ENCODE measurements at places on chromosomes 4 and X.

- DNase-seq: peak; percentile 89
Measured at GRCh38 chr4:7771541-7772507, 167.8 kb downstream of the AFAP1 start.

- DNase-seq: no peak
Measured at GRCh38 chr4:169124661-169125060, 114.6 kb upstream of the CBR4 start.

- no peak for DNase-seq
Measured at GRCh38 chr4:179116011-179116410, 1673.8 kb upstream of the AGA start.

- no peak for DNase-seq
Measured at GRCh38 chr4:114108869-114109268, 129.4 kb upstream of the ARSJ start.

DNA sequence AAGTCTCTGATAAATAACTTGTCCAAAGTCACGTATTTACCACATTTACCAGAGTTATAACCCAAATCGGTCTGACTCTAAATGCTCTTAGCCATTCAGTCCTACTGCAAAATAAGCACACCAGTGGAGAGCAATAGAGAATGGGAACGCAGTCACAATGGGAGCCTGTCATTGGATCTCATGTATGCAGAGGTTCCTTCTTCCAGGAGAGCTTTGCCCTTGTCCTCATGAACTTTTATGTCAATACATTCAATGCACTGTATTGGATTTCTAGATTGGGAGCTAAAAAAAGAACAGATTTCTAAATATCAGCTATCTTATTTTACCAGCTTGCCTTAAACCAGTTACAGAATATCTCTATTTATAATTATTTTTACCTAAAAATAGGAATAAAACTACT lies 149.1 kb upstream of the CXXC4 start:
- DNase-seq: no peak

GRCh38 chr4:180203349-180203748 lies 2039.9 kb upstream of the TENM3 start:
- DNase-seq: no peak

DNA sequence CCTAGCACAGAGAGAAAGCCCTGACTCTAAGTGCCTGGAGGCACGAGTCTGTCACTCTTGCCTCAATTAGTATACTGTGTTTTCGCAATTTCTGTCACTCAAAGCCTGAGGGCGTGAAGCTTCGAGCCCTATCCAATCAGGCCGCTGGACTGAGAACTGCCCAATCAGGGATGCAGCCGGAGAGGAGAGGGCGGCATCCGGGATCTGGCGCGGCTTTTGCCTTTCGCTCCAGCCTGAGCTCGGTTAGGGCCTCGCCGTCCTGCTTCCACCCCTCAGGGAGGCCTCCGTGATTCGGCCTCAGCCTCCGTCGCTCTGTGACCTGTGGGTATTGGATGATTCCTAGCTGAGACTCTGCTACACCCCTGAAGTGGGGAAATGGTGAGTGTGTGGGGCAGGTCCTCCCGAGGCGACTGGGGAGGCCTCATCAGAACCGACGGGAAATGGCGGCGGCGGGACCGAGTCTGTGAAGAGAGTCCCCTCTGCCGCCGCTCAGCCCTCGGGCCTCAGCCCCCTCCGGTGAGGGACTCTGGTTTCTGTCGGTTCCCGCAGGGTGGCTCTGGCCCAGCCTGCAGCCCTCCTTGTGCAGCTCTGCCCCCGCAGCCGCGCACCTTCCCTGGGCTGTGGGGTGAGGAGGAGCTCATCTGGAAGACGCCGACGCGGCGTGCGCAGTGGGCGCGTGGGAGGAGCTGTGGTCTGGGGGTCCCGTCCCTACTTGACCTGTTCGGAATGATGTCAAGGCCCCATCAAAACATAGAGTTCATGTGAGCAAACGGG lies 48.5 kb downstream of the ZNF141 start:
- no peak for DNase-seq

DNA sequence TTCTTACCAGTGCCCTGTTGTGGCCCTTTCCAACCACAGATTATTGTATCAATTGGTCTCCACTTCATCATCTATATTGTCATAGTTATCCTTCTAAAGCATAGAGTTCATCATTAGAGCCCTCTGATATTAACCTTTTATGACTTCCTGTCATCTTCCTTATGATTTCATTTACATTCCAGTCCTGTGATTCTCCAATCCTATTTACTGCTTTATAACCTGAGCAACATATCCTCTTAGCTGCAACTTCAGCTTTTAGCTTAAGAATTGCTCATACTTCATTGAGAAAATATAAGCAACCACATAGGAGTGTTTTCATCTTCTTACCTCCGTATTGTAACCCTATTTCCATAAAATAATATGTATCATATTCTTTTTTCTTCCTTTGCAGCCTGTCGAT lies 252.6 kb upstream of the CENPE start:
- DNase-seq: no peak

DNA sequence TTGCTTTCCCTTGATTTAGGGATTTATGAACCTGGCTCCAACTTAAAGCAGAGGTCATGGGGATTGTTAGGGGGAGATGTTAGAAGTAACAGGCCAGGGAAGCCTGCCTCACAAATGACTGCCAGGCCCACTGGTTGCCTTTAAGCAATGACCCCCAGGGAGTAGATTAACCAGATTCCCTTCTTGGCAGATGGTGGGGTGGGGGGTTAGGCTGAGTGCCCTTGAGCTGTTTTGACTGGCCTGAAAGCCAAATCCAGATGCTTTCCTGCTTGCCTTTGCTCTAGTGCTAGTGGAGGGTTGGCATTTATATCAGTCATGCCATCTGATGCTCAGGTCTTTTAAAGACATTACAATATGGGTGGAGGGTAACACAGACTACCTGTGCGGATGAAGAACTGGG lies 128.1 kb downstream of the TMEM164 start:
- DNase-seq: no peak

GRCh38 chr4:73477176-73477575 lies 4.4 kb upstream of the AFM start:
- no peak for DNase-seq

GRCh38 chrX:30786374-30786773 lies 102.7 kb downstream of the TAB3 start:
- no peak for DNase-seq

- DNase-seq: no peak
Measured at GRCh38 chr4:151197247-151197646, 79.7 kb upstream of the PRSS48 start.

- no peak for DNase-seq
Measured at GRCh38 chr4:99394896-99395295, 40.2 kb downstream of the ADH7 start.

DNA sequence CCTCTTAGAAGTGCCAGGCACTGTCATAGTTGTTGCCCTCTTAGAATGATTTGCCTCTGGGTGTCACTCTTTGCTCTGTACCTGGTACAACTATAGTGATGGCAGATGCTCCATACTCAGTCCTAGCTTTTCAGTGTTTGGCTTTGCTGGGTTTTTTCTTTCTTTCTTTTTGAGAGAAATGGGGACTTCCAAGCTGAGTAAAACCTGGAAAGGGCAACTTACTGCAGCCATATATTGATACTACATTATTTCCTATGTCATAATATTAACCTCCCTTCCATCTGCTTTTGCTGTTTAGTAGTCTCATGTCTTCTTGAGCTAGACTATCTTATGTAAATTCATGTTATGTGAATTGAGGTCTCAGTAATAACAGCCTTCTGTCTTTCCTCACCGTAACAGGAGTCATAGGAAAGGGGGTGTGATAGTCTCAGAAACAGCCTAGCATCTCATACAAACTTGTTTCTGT lies 49.0 kb downstream of the NIPAL1 start:
- no peak for DNase-seq
